ENCODE measurements at places on chromosomes 2 and 18.

DNA sequence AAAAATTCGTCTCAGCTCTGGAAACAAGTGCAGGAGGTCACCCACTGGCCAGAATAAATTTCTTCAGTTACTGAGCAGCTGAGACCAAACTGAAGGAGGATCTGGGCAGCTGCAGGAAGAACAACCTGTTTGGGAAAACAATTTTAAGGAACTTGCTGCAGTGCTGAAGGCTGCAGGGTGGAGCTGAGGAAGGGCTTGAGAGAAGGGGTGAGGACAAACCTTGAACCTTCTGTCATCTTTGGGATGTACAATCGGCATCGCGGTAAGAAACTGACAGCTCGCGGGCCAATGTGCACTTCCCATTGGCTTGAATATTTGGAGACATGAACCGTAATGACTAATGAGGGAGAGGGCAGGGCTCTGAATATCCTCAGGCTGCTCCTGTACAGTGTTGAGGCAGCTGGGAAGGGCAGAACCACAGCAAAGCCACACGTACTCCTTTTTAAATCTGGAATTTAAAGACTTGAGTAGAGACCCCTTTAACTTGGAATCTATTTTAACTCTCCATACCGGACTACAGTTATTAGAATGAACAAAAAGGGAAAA lies 90.3 kb downstream of the TACR1 start:
- DNase-seq = no peak

- no peak for DNase-seq
Measured at GRCh38 chr2:95530734-95531133, 46.2 kb upstream of the TRIM43B start.

DNA sequence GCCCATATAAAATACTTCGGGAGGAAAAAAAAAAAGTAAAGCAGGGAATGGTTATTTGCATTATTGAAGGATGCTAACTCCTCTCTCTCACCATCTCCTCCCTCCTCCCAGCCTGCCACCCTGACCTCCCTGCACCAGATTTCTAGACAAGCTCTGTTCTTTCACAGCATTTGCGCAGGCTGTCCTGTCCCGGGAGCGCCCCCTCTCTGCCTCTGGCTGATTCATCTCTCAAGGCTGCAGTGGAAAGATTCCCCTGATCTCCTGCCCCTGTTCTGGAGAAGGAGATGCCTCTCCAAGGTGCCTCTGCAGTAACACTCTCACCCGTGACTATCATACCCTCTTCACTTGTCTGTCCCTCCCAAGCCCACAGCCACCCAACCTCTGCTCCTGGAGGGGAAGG lies 38.5 kb downstream of the COL4A4 start:
- DNase-seq = peak; percentile 27

GRCh38 chr18:26190506-26190905 lies 35.7 kb upstream of the TAF4B start:
- DNase-seq = no peak

- DNase-seq = no peak
Measured at GRCh38 chr18:29378651-29379136, 1201.8 kb upstream of the CDH2 start.

GRCh38 chr2:134155134-134155533 lies 98.7 kb upstream of the MGAT5 start:
- no peak for DNase-seq

- no peak for DNase-seq
Measured at GRCh38 chr2:149170156-149170555, 131.7 kb downstream of the LYPD6B start.

- no peak for DNase-seq
Measured at GRCh38 chr2:184735611-184736010, 137.3 kb downstream of the ZNF804A start.

DNA sequence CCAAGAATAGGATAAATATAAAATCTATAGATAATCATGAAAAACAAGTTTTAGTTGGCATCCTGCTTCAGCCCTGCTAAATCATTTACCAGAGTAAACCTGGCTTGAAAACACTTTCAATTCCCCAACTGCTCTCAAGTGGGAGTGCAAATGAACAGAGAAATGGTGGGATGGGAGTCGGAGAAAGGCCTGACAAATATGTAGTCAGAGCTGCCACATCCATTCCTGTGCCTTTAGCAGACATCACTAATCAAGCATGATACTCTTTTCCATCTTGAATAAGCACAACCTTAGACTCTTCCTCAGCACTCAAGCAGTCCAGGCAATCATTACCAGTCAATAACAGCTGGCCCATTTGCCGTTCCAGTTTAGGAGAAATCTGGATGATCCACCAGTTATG lies 101.3 kb downstream of the ANKRD44 start:
- DNase-seq = no peak

DNA sequence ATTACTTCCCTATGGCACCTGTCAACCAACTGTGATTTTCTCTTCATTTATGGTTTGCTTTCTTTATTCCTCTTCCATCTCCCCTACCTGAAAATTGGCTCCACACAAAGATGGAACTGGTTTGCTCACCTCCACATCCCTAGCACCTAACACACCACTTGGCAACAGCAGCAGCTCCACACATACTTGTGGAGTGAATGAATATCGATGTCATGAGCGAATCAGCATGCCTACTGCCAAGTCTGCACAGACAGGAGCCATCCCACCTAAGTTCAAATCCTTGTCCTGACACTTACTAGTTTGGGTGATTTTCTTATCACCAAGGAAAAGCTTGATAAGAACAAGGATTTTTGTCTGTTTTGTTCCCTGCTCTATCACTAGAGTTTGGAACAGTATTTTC lies 191.4 kb upstream of the TMEM200C start:
- DNase-seq = no peak

- no peak for DNase-seq
Measured at GRCh38 chr18:58635891-58636290, 7.0 kb upstream of the ALPK2 start.

DNA sequence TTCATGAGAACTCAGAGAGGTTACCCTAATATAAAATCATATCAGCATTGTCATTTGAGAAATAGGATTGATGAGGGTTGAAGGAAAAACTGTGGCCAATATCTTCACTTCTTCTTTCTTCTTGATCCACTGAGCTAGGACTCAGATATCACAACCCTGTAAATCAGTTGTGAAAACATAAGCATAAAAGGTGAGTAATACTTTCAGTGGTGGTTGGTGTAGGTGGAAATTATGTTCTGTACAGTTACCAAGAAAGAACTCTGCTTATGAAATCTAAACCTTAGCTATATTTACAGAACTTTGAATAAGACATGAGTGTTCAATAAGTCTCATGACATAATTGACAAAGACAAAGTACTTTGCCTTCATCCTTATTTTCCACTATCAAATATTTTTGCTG lies 56.3 kb downstream of the PAX3 start:
- no peak for DNase-seq

DNA sequence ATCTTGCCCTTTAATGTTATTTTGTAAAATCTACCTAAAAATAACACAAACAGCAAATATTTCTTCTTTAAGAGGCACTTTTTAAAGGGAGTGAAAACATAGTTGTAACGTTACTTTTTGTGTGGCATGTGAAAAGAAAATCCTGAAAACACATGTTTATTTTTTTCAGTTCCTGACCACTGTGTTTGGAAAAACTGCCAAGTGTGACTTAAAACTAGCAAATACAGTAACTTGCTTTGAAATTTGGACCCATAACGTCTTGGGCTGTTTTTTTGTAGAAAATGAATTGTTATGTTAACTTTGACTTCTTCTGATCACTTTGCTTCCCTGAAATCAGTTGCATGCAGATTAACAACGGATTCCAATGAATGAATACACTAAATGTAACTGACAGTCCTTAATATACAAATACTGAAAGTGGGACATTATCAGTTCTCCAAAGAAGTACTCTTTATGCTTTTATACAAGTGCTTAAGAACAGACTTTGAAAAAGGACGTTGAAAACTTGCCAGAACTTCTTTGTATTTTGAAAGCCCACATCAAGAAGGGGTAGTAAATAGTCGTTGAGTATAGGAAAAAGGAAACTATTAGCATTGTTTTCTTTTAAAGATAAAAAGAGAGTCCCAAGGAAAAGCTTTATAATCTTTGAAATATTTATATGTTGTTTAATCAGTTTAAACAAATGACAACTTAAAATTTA lies 96.1 kb upstream of the ZEB2 start:
- no peak for DNase-seq

- no peak for DNase-seq
Measured at GRCh38 chr2:216110620-216111019, 1.5 kb downstream of the XRCC5 start.

DNA sequence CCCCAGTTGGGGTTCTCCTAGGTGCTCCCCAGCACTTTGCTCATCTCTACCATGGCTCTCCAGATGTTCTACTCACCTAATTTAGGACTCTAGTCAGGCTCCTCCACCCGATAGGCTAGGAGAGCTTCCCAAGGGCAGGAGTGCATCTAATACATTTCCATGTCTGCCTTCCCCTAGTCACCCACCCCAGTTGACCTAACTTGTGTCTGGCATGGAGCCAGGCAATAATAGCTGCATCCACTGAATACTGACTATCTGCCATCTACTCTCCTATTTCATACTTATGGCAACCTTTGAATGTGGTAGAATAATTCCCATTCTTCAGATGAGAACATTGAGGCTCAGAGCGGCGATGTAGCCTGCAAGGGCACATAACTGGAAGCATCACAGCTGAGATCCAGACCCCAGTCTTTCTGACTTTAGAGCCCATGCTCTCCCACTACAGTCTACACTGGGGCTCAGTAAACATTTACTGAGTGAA lies 71.8 kb upstream of the YWHAQ start:
- DNase-seq = no peak

DNA sequence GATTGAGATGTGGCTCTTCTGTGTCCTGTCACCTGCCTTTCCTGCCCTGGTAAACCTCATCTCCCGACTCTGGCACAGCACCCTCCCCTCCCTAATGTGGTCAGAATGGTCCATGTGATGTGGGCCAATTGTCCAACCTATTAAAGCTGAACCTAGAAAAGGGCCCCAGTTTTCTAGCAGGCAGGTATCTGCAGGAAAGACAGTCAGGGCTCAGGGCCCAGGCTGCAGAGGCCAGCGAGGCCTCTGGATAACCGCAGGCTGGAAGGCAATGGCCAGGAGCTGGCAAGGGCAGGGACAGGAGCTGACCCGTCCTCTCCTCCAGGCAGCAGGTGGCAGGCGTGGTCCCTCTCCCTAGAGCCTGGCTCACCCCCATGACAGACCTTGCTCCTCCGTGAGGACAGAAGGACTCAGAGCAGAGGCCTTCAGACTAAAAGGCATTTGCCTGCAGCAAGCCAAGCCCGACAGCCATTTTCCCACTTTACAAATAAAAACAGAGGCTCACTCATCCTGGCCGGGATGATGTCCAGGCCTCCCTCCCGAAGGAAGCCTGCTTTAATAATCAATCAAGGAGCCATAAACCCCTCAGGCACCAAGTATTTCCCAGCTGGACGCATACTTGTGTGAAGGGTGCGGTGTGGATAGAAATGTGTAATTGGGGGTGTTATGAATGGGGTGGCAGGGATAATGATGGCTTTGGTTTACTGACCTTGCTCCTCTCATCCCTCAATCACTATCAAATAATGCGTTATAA lies 107.1 kb downstream of the TWIST2 start:
- DNase-seq = no peak
